ENCODE measurements at places on chromosomes 11 and 22.

- no peak for DNase-seq
Measured at GRCh38 chr22:20533879-20534265, 26.5 kb downstream of the MED15 start.

DNA sequence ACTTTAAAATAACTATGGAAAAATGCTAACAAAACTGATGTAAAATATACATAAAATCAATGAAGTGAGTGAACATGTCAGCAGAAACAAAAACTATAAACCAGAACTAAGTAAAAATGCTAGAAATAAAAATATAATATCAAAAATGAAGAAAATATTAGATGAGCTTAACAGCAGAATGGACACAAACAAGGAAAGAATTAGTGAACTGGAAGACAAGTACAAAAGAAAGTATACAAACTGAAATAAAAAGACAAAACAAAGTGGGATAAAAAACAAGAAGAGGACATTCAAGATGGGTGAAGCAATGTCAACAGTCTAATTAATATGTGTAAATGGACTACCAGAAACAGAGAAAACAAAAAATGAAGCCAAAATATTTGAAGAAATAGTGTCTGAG, 339.2 kb downstream of the NXPE2 start:
- DNase-seq, result no peak

DNA sequence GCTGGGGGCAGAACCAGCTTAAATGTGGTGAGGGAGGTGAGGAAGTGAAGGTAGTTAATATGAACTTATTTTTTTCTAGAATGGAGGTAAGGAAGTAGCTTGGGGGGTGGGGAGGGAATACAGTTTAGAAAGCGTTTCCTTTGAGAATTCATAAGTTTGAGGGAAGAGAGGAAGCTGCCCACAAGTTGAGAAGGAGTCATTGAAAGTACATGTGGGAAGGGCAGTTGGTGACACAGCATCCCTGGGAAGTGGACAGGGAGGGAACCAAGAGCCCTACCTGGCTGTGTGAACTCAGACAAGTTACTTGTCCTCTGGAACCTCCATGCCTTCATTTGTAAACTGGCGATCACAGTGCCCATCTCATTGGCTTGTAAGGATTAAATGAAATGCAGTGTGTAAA, 125.9 kb upstream of the SPON1 start:
- no peak for DNase-seq

DNA sequence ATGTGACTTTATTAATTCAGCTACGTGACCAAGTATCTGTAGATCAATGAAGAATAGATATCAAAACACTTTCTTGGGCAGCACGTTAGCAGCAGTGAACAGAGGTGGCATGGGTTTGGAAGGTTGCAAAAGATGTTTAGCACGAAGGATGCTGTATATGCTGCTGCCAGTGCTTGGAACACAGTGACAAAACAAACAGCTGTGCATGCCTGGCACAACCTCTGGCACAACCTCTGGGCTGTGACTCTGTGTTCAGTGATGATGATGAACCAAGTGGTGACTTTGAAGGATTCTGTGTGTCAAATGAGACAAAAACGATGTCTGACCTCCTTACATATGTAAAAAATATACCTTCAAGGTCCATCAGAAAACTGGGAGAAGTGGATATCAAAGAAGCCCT, 104.7 kb downstream of the TBC1D22A start:
- DNase-seq, result no peak

DNA sequence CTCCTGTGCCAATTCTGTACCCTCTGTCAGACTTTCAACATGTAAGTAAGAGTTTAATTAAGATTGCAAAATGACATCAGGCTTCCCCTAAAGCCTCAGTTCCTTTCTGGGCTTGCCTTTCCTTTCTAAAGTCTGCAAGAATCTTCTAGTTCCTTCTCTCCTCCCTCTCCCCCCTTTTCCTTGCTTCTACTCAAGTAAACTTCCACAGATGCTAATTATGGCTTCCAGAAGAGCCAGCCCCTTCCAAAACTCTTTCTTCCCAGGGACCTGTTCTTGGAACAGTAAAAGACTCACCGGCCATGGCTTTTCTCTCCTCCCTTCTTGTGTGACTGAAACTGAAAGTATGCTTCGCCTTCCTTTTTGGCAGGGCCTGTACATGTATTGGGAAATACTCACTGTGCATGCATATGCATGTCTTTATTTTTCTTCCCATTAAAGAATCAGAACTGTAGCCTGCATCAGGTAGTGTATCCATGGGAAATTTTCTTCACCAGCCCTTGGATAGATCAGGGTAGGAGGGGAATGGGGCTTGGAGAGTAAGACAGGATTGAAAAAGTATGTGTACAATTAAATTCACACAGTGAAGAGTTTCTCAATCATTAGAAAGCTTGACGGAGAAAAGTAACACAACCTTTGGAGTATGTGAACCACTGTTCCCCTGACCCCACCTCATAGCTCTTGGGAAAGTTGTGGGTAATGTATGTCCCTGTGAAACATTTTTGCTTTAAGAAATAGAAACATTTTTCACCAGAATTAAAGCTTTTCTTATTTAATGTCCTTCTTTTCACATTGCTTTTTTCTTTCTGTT, at the start of gene CASP1:
TSS of gene CASP1 (minus strand) at position 332 of the 808 bp plus-strand sequence. CDS start at position 301, 31 bp downstream.
- DNase-seq, result no peak

GRCh38 chr11:70481625-70482528, 83.5 kb downstream of the CTTN start:
- DNase-seq, result no peak

DNA sequence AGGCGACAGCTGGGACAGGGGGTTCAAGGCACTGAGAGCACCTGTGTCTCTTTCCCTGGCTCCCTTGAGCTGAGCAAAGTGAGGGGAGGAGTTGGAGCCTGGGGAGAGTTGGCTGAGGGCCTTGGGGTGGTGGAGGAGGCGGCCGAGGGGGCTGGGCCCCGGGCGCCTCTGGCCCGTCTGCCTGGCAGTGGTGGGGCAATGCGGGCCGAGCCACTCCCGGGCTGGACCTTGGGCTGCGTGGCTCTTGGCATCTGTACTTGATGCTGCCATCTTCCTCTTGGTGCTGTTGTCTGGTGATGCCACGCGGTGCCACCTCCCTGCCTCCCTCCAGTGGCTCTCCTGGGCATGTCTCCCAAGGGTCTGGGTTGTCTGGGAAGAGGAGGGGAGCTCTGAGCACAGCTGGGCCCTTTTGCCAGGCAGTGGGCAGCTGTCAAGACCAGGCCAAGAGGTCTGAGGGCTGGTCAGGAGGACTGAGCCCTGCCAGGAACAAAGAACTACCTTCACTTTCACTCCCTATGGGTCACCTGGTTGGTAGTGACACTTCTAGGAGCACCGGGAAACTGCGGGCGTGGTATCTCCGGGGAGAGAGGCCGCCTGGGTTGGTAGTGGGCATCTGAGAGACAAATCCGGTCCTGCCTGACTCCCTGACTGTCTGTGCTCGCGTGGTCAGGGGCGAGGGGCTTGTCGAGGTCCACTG, 1.3 kb downstream of the GRIK4 start:
- DNase-seq, result peak; percentile 16

DNA sequence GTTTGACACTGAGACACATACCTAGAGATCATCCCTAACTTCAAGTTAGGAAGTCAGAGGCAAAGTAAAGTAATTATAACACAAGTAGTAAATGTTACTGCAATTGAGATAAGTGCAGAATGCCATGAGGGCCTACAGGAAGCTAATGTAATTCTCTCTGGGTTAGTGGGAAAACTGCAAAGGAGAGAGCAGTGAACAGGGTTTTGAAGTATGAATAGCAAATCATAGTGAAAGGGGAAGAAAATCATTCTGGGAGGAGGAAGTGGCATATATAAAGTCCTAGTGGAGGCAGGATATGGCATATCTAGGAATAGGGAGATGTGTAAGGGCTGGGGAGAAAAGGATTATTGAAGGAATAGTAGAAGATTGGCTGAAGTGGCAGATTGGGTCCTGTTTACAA, 27.9 kb downstream of the RNF169 start:
- no peak for DNase-seq

DNA sequence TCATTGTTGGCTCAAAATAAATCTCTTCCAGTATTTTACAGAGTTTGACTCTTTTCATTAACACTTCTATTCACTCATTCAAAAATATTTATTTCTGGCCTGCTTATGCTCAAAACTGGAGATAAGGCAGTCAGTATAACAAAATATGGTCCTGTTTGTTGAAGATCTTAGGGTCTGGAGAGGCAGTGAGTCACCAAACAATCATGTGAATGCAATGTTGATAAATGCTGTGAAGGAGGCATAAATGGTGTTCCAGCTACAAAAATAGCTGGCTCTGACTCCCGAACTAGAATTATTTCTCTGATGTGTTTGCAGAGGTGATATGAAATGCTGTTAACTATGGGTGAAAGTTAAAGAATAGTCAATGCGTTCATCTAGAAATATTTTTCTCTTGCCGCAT, 390.6 kb downstream of the AASDHPPT start:
- DNase-seq, result no peak

DNA sequence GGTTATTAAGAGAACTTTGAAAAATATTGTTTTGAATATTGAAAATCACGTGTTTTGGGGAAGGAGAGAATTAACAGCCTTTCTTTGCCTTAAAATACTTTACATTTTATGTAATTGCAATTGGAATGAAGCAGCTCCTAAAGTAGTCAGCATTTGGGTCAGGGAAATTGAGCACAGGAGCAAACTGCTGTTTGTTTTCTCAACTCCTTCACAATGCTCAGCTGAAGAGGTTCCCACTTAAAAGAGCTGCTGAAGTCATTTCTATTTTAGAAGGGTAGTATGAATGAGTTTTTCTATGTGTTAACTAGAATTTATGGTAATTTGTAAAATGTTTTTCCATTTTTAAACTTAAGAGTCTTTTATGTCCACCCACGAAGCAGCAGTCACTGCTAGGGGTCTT, 8.1 kb upstream of the UCP2 start:
- DNase-seq, result no peak

DNA sequence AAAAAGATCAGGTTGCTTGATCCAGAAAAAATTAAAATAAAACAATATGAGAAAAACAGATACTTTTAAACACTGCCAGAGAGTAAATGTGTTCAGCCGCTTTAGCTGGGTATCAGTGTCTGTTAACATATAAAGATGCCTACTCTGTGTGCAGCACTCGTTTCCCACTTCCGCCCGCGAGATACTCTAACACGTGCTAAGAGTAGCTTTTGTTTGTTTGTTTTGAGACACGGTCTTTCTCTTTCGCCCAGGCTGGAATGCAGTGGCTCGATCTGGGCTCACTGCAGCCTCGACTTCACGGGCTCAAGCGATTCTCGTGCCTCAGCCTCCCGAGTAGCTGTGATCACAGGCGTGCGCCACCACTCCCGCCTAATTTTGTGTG, 531 bp upstream of the MEN1 start:
- DNase-seq, result peak; percentile 72

- no peak for DNase-seq
Measured at GRCh38 chr11:65470433-65471049, 28.3 kb upstream of the MALAT1 start.

DNA sequence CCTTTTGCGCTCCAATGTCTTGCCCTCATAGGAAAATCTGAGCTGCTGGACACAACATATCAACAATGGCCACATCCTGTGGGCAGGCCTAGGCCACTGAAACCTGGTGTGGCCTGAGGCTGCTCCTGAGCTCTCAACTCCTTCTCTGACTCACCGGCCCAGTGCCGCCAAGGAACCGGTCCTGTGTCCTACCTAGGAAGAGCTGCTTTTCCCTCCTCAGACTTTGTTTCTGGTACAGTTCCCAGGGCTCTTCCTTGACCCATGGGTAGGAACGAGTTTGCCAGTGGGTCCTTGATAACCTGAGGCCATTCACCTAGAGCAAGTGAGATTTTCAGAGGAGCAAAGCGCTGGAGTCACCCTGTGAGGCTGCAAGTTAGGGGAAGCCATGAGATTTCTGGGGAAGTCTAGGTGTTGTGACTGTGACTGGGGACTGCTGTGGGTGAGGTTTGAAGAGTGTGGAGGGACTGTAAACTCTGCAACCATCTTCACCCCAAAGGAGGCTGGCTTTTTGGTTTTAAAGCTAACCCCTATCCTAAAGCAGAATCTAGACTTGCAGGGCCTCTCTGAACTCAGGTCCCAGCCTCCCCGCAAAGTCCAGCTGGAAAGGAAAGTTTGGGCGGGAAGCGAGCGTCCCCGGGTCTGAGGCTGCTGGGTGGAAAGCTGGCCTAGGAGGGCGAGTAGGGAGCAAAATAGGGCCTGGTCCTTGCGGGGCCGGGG, 12.0 kb upstream of the PAX6 start:
- no peak for DNase-seq

DNA sequence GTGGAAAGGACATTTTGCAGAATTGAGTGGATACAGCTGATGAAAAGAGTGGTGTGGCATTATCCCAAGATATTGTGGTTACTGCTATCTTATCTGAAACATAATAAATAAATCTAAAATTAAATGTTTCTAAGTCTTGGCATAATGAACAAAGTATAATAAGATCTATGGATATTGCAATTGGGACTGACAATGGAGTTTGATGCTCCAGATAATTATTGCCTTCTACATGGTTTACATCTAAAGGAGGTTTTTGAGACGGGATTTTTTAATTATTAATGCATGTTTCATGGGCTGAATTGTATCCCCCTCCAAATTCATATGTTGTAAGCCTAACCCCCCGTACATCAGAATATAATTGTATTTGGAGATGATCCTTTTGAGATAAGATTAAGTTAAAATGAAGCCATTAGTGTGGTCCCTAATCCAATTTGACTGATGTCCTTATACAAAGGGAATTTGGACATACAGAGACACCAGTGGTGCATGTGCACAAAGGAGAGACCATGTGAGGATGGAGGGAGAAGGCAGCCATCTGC, 198.5 kb downstream of the MSANTD4 start:
- no peak for DNase-seq

- no peak for DNase-seq
Measured at GRCh38 chr11:72939031-72939430, 124.8 kb downstream of the ATG16L2 start.

- no peak for DNase-seq
Measured at GRCh38 chr11:45152740-45153595, 6.5 kb downstream of the PRDM11 start.

DNA sequence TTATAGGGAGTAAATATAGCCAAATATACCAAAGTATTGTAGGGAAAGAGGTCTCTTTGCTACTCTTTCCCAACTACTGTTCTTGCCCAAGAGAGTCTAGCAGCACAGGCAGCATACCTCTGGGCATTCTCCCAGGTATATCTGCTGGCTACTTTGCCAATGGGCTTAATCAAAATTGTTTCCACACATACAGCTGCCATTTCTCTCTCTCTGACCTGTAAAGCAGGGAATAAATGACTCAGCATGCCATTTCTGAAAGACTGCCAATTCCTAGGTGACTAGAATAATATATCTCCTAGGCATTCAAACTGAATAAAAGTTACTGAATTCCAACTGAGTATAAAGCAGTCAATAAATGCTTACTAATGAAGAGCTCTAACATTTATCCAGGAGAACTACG, 44.6 kb downstream of the RDX start:
- DNase-seq, result peak; percentile 93

- no peak for DNase-seq
Measured at GRCh38 chr22:22243033-22243680, 1.4 kb upstream of the VPREB1 start.

All from NCI-H2081 (cell line).